Spinal cord (tissue), 10 donors: ENCODE measurements at places on chromosomes 6 and 20. TPM values are rescaled to one million over a fixed set of nuclear protein-coding genes. Genes with fewer than 3 reads are reported as not detected.

- no peak for DNase-seq
These were observed 40.4 kb upstream of the ARFGEF2 start for GRCh38 chr20:48880981-48881657.

DNA sequence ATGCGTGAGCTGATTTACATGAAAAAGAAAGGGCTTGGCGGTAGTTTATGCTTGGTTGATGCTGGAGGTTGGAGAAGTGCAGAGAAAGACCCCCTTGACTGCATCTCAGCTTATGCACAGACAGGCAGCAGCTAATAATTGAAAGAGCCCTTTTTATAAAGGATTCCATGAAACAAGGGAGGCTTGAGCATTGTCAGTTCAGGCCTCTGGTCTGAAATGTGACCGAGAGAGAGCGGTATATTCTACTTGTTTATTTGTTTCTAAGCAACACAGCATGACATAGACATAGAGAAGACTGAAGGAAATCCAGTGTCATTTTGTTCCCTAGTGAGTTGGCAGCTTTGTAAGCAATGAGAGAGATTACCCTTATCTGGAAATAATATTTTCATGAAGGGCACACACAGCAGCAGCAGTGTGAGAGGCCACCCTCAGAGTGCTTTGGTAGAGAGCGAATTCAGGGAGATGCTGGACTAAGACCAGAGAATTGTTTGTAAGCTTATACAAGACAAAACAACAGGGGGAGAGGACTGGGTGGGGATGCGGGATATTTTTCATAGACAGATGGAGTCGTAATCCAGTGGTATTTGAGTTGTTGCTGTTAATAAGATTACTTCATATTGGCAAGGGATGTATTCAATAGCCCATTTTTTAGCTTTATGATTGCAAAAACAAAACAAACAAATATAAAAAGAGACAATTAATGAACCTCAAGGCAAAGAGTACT, 34.6 kb upstream of the LAMA2 start:
- no peak for DNase-seq

SPATS1 gene
- total RNA-seq = 0.30 TPM

EEF1A2 gene
- 79.9 TPM for total RNA-seq

FAM110A gene
- 2.9 TPM for total RNA-seq

DNA sequence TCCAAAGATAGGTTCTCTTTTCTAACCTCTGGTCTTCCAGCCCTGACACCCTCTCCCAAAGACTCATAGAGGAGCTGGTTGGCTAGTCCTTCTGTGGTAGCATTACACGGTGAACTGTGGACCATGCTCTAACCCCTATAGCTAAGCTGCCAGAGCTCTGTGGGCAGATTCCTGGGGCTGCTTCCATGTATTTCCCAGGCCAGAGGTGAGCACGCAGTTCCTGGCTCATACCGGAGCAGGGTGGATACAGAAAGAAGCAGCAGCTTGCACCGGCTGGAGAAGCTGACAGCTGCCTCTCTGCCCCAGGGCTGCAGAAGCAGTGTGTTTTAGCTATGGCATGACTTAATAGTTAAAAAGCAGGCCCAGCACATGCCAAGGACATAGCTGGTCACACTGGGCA, 84.1 kb upstream of the FOXP4 start:
- no peak for DNase-seq

- DNase-seq = no peak
These were observed 341.6 kb downstream of the NRN1 start for GRCh38 chr6:5665173-5665572.

HLA-DMB gene
- 22.3 TPM for total RNA-seq

DNA sequence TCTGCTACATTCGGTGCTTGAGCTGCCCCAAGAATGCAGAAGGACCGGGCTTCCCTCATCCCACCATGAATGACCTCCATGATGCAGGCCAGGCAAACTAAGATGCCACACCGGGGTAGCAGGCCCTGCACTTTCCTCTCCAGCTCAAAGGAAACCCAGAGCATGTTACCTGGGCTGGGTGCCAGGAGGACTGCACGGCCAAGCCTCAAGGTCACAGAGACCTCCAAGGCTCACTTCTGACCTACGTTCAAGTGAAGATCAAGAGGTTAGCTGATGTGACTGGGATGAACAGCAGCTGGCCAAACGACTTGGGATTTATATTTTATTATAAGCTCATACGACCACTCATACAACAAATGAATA, 501.8 kb downstream of the CD83 start:
- no peak for DNase-seq

SLC13A3 gene
- total RNA-seq = 39.6 TPM

GRCh38 chr6:36697481-36697903, at the start of gene RAB44:
Gene RAB44 (plus strand): TSS chr6:36697826. CDS start chr6:36704236, 6,410 bp downstream.
- no peak for DNase-seq

DNA sequence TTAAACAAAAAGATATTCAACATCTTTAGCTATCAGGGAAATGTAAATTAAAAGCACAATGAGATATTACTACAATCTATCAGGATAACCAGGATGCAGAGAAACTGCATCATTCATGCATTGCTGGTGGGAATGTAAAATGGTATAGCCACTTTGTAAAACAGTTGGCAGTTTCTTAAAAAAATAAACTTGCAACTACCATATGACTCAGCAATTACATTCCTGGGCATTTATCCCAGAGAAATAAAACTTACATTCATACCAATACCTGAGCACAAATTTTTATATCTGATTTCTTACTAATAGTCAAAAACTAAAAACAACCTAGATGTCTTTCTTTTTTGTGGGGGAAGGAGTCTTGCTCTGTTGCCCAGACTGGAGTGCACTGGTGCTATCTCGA, 190.3 kb upstream of the TAB2 start:
- no peak for DNase-seq

DNA sequence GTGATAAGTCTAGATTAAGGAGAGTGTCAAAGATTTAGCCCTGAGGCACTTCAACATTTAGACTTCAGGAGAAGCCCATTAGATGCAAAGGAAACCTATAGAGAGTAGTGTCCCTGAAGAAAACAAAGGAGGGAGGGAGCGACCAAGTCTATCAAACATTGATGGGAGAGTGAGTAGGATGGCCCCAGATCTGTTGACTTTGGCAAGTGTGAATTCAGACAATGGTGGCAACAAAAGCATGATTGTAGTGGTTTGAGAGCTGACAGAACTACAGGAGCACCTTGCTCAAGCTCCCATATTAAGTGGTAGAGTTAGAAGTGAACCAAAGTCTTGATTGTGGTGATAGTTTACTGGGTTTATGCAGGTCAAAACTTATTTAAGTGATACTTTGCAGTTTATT, 979 bp upstream of the ABCF1 start:
- no peak for DNase-seq

UCKL1 gene
- total RNA-seq = 31.9 TPM

TRAPPC3L gene
- total RNA-seq = 0.33 TPM

GRCh38 chr20:16098890-16099639, 474.2 kb downstream of the KIF16B start:
- no peak for DNase-seq

- DNase-seq = no peak
These were observed 9.8 kb downstream of the ZNF335 start for GRCh38 chr20:45962031-45962755.

DNA sequence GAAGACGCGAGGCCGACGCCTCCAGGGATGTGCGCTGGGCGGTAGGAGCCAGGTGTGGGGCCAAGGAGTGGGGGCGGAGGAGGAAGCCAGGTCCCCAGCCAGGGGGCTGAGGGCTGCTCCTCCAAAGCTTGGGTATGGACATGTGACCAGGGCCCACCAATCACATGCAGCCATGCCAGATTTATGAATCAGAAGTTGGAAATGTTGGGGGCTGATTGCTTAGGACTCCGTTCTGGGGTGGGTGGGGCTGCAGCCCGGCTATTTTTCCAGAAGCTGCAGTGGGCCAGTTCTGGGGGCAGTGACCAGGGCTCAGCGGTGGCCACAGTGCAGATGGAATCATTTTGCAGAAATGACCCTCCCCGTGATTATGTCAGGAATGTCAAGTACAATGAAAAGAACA, 96.0 kb downstream of the CEBPB start:
- DNase-seq = no peak

GRCh38 chr6:34237316-34237721, 646 bp downstream of the HMGA1 start:
- DNase-seq = peak; percentile 64

DNA sequence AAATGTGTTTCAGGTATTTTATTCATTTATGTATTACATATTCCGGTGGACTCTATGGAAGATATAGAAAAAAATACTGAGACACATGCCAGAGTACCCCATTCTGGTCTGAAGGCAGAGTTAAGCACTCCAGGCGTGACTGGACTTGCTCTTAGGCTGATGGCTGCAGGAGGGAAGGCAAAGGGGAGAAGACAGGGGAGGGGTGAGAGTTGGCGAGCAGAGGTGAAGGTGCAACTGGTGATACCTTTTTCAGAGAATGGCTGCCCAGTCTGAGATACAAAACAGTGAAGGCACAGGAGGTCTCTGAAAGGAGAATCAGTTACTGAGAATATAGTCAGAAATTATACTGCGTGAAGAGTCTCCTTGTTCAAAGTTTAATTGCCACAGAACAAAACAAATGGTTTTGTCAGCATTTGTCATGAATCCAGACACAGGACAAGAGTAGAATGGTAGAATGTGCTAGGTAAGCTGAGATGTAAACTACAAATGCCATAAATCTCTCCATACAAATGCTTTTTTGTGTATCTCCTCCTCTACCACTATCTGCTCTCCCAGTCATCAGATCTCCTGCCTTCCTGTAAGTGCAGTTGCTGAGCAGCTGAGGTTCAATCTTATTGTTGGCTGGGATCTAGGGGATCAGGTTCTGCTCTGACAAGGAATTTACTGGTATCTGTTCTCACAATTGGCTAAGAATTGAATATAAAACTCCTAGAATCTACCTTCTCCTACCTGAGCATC, 104.2 kb upstream of the DST start:
- DNase-seq = no peak
